ENCODE measurements at places on chromosomes 1 and 21.

- DNase-seq: no peak
Measured at GRCh38 chr1:48080331-48081255, 83.4 kb upstream of the TRABD2B start.

DNA sequence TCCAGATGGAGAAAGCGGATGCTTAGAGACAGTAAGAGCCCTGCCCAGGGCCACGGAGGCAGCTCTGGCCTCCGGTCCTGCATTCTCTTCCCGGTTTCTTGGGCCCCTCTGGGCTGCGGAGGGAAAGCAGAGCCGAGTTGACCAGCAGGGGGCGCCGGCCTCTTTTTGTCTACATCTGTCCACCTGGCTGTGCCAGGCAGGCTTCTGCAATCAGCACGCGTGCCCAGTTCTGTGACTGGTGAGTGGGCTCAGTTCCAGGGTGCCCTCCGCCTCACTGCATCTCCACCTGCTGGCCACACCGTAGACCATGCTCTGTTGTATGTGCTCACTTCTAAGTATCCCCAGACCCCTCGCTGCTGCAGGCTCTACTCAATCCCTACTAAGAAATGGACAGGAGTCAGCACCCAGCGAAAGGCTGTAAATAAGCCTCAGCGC, 6.7 kb upstream of the HUNK start:
- DNase-seq: peak; percentile 92

- DNase-seq: no peak
Measured at GRCh38 chr1:227912866-227913265, 34.9 kb downstream of the WNT9A start.

DNA sequence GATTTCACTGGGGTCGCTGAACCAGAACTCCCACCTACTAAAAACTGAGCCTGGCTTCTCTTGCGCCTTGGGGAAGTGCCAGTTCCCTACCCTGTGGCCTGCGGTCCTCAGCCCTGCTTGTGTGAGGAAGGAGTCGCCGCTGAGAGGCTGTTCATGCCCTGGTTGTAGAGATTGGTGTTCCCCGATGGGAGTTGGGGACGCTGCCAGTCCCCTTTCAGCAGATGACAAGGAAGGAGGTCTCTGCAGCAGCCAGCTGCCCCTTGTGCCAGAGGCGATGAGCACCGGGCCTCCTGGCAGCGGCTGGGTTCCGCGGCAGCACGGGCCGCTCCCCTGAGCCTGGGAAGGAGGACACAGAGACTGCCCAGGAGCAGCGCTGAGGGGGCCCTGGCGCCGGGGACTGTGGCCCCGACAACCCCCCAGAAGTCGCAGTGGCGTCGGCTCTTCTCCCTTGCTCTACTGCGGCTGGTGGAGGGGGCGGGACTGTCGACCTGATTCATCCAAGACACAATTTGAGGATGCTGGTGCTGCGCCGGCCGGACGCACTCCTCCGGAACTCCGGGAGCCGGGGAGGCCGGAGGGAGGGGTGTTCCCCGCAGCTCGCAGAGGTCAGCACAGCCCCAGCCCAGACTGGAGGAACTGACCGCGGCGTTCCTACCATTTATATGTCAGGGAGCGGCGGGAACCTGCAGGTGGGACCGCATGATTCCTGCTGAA, 12.0 kb upstream of the ADORA3 start:
- DNase-seq: peak; percentile 48

GRCh38 chr1:22914633-22915217, 57.9 kb downstream of the LACTBL1 start:
- DNase-seq: no peak

GRCh38 chr1:30416221-30416820, 307.1 kb downstream of the MATN1 start:
- DNase-seq: no peak

GRCh38 chr1:201882665-201883132, 6.0 kb upstream of the SHISA4 start:
- no peak for DNase-seq
